ENCODE measurements at places on chromosomes 12 and 14. TPM values are rescaled to one million over a fixed set of nuclear protein-coding genes. Genes with fewer than 3 reads are reported as not detected.

KDM5A gene
- total RNA-seq: 36.8 TPM

HSPA2 gene
- 6.8 TPM for total RNA-seq

- DNase-seq: no peak
These were observed 8.6 kb upstream of the FRMD6 start for GRCh38 chr14:51643140-51643539.

DNA sequence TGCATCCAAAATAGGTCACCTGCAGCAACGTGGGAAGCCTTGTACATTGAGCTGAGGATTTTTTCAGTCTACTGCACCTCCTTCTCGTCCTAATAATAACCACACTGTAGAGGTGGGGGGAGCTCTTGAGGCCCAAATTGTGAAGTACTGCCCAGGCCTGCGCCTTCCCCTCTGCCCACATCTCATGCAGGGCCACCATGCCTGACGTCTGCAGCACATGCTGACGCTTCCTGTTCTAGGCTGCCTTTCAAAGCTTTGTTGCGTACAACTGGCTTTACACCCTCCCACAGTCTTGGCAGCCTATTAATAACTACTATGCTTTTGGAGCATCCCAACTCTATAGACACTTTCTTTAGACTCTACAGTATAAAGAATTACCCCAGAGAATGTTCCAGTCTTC, 26.5 kb upstream of the TTC7B start:
- peak; percentile 59 for DNase-seq

GRCh38 chr12:107179871-107180270, 86.5 kb upstream of the CRY1 start:
- DNase-seq: no peak

GRCh38 chr14:69719501-69719951, 47.4 kb upstream of the SRSF5 start:
- DNase-seq: peak; percentile 72

DNA sequence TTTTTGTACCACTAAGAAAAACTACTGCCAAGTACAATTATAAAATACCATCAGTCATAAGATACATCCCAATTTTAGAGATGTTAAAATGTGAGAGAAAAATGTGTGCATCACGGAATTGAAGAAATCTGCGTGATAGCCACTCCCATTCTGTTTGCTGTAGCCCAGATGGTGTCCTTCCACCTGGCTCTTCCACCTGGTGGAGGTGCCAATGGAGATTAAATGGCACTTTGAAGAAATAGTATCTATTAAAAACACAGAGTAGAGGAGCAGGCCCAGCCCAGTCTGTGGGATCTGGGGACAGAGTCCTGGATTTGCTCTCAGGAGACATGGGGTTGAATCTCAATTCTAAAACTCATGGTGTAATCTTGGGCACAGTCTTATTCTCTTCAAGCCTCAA, 35.5 kb downstream of the TSPAN11 start:
- no peak for DNase-seq

GRCh38 chr12:92340441-92341064, 194.9 kb upstream of the BTG1 start:
- DNase-seq: no peak

- DNase-seq: no peak
These were observed 3.7 kb upstream of the GPHB5 start for GRCh38 chr14:63322472-63322871.

GRCh38 chr14:62654641-62655040, 390.6 kb downstream of the KCNH5 start:
- DNase-seq: peak; percentile 79

DNA sequence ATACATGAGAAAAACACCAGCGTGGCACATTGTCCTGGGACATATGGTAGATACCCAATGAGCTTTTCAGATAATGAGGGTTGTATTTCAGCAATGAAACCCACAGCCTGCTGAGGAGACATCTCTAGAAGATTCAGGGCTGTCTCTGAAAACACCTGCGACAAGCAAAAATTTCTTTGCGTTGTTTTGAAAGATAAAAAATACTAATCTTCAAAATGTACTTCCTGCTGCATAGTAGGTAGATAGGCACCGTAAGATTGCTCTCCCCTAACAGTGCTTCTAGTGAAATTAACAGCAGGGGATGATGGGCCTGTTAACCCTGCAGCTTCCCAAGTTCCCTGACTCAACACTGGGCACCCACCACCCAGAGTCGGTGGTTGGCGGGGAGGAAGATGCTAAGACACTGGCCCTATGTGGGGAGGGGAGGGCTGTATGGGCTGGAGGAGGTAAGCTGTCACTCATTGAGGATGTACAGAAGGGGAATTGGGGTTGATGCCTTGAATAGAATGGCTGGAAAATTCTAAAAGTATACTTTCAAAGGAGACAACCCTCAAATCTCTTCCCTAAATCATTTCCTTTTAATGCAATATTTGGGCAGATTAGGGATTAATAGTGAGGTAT, 20.0 kb downstream of the ZFP36L1 start:
- no peak for DNase-seq

Measured in muscle of leg (tissue), 16 donors.